Articular chondrocyte of knee joint (primary cell): ENCODE measurements at places on chromosomes 1 and 21. TPM values are rescaled to one million over a fixed set of nuclear protein-coding genes. Genes with fewer than 3 reads are reported as not detected.

The GPR3 gene
- under 0.01 and 0.11 TPM in 2 replicates for total RNA-seq

The C4BPA gene
- not detected in 2 replicates for total RNA-seq

The ZYG11A gene
- 0.13 and 0.22 TPM in 2 replicates for total RNA-seq

The YTHDF2 gene
- total RNA-seq: 64.1 and 67.0 TPM in 2 replicates

The PRKCZ gene
- 5.8 and 6.1 TPM in 2 replicates for total RNA-seq

The PODN gene
- total RNA-seq: 24.4 and 61.0 TPM in 2 replicates
